PC-3 (cell line): ENCODE measurements at places on chromosomes 13 and 19. TPM values are rescaled to one million over a fixed set of nuclear protein-coding genes. Genes with fewer than 3 reads are reported as not detected.
A peak's percentile ranks its signal among the peaks of the same experiment; 100 is the strongest.

DNA sequence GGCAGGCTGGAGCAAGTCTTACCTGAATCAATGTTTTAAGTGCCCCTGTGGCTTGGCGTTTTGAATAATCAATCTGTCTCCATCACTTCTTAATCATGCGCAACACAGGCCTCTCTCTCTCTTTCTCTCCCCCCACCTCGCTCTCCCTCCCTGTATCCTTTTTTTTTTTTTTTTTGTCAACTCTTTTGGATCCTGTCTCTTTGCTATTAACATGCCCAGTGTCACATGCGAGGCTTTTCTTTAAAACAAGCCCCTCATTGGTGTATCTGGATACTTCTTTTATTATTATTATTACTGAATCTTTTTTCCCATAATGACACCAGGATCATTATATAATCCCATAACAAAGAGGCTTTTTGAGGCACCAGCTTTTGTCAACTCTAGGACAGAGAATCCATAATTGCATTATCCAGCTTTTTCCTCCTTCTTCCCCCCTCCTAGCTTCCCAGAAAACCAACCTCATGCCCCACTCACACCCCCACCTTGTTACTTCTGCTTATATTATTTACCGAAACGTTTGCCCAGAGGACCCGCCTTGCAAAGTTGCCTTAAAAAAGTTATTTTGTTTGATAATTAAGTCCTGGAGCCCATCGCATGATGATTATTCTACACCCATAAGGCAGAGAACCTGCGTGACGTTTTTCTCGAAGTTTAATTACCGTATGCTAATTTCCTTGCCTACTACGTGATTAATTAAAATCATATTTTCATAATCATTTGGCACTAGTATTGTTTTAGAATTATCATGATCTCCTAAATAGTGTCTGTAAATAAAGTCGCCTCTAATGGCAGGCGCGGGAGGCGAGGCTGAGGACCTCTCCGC lies 148.1 kb upstream of the ZNF536 start:
- no peak for DNase-seq

DNA sequence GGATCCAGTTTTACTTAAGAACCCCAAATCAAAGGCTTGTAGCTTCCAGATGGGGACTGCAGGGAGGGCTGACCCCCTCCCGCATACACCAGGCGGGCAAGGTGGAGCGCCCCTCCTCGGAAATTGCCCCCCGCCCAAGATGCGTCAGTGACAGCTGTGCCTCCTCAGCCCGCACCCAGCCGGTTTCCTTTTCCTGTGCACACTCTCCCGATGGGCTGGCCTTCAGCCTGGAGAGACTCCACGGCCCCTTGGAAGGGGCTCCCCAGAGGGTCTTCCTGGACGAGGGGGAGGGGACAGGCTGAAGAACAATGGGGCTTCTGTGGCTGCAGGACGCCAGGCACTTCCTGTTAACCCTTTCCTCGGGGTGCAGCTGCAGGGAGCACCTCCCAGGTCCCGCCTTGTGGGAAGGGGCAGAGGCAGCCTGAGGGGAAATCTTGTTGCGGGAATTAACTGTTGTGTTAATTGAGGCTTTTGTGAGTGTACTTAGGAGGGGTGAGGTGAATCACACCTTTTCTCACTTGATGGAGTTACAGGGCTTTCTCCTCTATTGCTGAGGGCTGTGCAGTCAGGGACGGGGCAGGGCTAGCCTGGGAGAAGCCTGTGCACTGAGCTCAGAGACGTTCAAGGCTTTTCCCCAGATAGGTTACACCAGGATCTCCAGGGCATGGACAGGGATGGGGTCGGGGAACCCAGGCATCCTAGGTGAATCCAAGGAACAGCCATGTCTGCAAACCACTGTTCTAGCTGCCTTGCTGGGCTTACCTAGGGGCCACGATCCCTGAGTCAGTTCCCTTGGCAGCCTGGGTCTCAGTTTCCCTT lies 14.3 kb downstream of the IER2 start:
- peak; percentile 75 for DNase-seq

GRCh38 chr13:35722458-35723052 lies 246.1 kb upstream of the MAB21L1 start:
- no peak for DNase-seq

GRCh38 chr13:76223565-76223964 lies 587.4 kb downstream of the LMO7 start:
- DNase-seq: no peak

UBL3 gene
- 10.9 and 13.9 TPM in 2 replicates for total RNA-seq

MAB21L1 gene
- total RNA-seq: not detected in 2 replicates

SHISA7 gene
- total RNA-seq: not detected in 2 replicates

DNA sequence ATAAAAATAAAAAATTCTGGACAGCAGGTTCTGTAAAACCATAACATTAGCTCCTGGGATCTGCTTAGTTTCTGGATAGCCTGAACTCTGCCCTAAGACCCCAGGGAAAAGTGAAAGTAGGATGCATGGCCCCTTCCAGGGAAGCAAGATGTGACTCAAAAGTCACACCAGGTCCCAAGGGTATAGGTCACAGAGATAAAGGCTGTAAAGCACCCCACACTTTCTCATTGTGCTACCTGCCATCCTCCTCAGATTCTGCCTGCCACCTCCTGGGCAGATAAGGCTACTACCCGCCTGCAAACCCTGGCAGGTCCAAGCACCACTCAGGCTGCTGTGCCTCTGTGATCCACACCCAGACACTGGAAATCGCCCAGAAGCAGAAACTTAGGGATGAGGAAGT lies 20.6 kb downstream of the FFAR2 start:
- DNase-seq: peak; percentile 43

KASH5 gene
- not detected in 2 replicates for total RNA-seq

HSPB6 gene
- not detected in 2 replicates for total RNA-seq

ZNF420 gene
- total RNA-seq: 2.3 and 3.8 TPM in 2 replicates

DNA sequence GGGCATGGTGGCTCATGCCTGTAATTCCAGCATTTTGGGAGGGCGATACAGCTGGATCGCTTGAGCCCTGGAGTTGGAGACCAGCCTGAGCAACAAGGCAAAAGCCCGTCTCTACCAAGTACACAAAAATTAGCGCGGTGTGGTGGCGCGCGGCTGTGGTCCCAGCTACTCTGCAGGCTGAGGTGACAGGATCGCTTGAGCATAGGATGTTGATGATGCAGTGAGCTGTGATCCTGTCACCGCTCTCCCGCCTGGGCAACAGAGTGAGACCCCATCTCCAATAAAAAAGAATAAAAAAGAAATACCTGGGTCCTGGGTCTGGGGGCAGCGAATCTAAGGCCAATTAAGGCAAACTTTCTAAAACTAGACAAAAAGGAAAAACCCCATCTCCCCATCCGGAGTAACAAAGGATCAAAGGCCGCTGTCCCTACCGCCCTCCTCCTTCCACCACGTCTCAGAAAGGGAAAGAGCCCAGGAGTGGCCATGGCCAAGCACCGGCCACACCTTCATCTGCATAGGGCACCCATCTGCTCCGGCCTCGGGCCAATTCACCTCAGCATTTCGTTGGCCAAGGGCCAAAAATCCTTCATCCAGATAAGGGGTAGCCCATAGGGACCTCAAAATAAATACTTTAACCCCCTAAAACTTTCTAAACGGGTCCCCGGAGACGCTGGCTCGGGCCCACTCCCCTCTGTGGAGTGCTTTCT lies 851 bp downstream of the ZNF320 start:
- peak; percentile 50 for DNase-seq

IZUMO1 gene
- not detected in 2 replicates for total RNA-seq

PRX gene
- total RNA-seq: 2.2 and 2.7 TPM in 2 replicates

DNA sequence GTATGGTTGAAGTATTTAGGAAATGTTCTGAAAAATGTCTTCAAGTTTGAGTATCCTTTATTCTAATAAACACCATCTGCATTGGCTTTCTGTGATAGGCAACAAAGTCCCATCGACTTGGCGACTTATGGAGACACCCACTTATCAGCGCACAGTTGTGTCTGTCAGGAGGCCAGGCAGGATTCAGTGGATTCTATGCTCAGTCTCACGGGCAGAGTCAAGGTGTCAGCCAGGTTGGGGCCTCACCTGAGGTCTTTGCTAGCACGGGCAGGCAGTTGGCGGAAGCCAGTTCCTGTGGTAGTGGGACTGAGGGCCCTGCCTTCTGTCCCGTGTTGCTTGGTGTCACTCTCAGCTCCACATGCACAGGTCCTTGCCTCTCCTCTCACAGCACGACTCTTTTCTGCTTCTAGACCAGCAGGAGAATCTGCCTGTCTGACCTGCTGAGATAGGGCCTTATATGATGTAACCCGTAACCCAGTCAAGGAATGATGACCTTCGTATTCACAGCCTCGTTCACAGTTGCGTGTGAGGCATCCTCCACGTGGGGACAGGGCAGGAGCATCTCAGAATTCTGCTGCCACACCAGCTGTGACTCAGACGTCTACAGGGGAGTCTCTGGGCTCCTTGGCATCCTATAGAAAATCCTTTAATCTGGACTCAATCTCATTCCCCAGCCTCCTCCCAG lies 10.0 kb downstream of the CUL4A start:
- DNase-seq: no peak

DNA sequence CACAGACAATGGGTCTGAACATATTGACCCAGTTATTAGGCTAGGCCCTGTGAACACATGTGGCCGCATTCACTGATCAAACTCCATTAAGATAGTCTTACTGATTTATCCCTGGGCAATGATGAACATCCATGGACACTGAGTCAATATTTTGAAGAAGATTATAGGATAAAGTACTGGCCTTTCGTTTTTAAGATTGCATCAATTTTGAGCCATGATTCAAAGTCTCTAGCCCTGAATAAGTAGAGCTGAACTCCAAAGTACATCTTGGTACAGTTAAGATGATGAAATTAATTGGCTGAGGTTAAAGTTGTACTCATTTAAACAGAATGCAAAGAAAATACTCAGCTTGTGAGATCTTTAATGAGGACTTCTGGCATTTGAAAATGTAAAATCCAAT lies 1581.9 kb downstream of the EFNB2 start:
- no peak for DNase-seq

DNA sequence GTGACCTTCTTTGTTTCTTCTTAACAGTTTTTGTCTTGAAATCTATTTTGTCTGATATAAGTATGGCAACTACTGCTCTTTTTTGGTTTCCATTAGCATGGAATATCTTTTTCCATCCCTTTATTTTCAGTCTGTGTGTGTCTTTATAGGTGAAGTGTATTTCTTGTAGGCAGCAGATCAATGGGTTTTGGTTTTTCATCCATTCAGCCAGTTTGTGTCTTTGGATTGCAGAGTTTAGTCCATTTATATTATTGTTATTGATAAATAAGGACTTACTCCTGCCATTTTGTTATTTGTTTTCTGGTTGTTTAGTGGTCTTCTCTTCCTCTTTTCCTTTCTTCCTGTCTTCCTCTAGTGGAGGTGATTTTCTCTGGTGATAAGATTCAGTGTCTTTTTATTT lies 54.4 kb downstream of the ZNF136 start:
- DNase-seq: no peak

- no peak for DNase-seq
Observed at GRCh38 chr13:44679597-44679996, 103.5 kb upstream of the TSC22D1 start.

GRCh38 chr19:56637976-56638555 lies 4.9 kb upstream of the SMIM17 start:
- DNase-seq: peak; percentile 76

DNA sequence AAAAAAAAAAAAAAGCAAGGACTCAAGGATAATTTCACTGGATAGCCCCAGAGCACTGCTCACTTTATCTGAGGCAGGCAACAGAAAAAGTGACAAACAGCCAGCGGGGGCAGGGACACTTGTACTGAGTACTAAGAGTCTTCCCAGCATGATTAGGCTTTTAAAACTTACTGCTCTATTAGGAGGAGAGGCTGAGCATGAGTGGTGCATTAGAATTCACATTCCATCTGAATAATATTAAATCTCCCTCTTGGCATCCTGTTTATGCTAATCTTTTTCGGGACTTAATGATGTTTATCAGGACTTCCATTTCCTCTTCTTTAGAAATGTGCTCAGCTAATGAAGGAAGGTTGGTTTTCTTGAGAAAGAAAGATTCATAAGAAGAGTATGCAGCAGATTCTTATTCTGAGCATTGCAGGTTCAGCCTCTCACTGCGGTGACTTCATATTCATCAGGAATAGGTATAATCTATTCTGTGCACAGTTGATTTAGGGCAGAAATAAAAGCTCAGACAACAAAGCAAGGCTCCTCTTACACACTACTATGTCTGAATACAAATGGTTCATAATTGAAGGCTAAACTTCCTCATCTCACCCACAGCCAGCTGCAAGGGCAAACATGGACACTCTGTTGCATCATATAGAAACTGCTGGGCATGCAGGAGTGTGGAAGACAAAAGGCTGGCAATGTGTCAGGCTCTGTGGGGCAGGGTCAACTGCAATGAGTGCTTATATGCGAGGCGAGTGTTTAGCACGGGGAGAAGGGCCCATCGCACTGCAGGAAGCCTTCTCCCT lies 107.0 kb downstream of the KL start:
- DNase-seq: no peak
